Activated CD4-positive, CD25-positive, alpha-beta regulatory T cell treated with anti-CD3 and anti-CD28 coated beads, Interleukin-2, amount 50 U/mL, for 24 hours (primary cell): ENCODE measurements at places on chromosomes 3 and 15.

DNA sequence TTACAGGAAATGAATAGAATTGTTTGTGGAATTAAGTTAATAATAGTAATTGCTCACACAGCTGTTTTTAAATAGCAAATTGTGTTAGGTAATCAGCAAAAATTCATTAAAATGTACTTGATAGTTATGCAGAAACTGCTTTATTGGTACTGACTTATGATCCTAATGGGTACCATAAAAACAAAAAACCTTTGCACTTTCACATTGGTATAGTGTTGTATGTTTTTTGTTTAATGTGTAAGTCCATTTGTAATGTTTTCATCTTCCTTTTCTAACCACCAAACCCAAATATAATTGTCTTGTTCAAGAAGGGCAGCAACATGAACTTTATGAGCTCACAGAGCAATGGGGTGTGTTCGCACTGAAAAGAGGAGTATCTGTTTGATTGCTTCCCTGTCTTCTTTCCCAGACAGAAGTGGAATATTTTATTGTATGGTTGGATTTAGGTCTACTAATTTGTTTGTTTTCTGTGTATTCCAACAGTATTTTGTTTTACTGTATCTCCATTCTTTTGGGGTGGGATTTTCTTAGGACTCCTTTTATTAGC is 135.8 kb downstream of the TCF12 start:
- ATAC-seq = no peak

DNA sequence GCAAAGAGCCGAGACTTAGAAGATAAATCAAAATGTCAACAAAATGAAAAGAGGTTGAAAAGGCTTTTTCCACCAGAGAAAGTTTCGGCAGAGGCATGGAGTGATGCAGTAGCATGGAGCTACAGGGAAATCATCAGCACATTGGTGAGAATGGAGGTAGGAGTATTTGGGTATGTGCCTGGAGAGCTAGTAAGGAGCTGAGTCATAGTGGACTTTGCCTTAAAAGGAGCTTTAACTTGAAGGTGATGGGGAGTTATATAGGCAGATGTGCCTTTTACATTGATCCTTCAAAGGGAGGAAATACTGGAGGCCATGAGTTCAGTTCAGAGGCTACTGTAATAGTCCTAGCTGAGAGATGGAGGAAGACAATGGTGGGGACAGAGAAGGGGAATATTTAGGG is 44.3 kb downstream of the IL5RA start:
- no peak for ATAC-seq

DNA sequence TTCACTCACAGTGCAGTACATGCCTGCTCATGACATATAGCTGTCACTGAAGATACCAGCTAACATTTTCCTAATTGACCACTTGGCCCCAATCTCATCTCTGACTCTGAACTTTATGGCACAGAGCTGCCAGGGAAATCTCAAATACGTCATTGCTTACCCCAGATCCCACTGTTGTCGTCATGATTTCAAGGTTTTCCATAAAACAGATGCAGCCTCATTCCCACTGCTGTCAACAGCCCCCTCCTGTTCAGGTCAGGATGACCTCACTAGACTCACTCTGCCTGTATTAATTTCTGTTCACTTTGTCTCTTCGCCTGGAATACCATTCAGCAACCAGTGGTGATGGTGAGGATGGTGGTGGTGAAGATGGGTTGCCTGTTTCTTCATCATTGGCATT is 262.6 kb upstream of the TPM1 start:
- no peak for ATAC-seq

- no peak for ATAC-seq
Observed at GRCh38 chr3:195048059-195048905, 222.7 kb downstream of the XXYLT1 start.
